ENCODE measurements at places on chromosomes 1 and 21.

DNA sequence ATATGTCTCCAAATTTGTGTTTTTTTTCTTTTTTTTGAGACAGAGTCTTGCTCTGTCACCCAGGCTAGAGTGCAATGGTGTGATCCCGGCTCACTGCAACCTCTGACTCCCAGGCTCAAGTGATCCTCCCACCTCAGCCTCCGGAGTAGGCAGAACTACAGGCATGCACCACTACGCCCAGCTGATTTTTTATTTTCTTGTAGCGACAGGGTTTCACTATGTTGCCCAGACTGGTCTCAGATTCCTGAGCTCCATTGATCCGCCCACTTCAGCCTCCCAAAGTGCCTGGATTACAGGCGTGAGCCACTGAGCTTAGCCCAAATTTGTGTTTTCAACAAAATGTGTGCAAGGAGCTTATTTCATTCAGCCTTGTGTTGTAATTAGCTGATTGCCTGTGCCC, 59.0 kb upstream of the IFFO2 start:
- DNase-seq, result no peak

DNA sequence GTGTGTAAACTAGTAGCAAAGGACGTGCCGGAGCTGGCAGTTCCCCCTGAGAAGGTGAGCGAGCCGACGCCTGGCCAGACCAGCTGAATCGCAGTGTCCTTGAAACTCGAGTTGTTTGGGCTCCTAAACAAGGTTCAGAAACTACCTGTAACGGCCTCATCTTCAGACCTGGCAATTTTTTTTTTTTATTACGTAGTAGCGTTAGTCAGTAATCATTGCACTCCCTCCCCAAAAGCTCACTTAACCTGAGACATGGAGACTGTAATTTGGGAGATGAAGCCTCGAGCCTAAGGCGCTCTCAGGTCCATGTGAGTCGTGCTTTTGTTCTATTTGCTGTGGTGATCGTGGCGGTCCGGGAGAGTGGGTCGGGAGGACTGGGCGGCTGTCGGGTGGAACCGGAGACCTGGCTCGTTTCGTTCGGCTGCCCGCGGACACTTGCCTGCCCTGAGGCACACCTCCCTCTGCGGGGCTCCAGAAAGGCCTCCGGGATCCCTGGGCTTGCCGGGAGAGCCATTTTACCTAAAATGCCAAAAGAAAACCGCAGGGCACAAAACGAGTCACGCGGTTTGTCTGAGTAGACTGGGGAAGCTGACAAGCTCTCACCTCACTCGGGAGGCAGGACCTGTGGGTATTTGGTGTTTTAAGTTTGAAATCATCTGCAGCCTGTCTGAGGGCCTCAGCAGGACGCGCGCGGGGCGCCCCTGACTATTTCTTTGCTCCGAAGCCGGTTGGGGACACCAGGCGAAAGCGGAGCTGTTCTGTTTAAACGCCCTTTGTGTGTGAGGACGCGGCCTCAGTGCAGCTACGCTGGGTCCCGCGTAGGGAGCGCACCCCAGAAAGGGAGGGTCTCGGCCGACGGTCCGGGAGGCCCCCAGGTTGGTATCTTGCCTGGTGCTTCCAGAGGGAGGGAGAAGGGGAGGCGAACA, 722 bp downstream of the LHX8 start:
- peak; percentile 26 for DNase-seq

- peak; percentile 10 for DNase-seq
These were observed 5.0 kb downstream of the GCLM start for GRCh38 chr1:93904228-93904627.

DNA sequence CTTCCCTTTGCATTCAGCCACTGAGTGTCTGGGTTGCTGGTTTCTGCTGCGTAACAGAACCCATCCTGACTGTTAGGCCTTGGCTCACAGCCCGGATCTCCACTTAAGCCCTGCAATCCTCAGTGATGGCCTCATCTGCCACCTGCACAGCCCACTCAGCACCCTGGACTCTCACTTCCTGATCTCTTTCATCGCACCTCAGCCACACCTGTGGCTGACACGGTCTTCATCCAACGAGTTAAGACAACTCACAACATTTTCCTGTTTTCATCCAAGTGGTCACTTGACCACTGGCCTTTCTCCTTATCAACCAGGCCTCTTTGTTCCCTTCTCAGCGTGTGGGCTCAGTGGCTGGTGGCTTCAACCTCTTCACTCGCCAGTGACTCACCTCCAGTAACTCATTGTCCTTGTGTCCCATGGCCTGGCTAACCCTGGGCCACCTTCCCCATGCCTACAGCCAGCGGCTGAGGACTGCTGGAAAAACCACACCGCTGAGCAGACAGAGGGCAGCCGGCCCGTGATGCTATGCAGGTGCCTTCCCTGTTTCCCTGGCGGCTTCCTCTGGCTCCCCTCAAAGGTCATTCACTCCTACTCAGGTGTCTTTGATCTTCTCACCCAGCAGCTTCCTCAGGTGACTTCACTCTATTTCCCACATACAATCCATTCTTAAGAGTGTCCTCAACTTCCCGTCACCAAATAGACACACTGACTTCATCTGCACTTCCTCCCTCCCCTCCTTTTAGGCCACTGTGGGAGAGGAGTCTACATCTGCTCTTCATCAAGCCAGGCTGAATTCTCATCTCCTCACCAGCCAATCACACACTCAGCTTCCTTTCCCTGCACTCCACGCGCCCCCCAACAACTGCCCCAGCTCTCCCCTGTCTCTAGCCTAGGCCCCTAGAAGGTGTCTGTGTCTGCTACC, 19.9 kb upstream of the EDN2 start:
- DNase-seq, result peak; percentile 67

GRCh38 chr1:203180611-203181330, 5.1 kb upstream of the MYBPH start:
- DNase-seq, result no peak

- no peak for DNase-seq
These were observed 24.5 kb downstream of the ACOT11 start for GRCh38 chr1:54572542-54572850.

GRCh38 chr1:191675856-191676783, 482.1 kb upstream of the RGS18 start:
- DNase-seq, result no peak

DNA sequence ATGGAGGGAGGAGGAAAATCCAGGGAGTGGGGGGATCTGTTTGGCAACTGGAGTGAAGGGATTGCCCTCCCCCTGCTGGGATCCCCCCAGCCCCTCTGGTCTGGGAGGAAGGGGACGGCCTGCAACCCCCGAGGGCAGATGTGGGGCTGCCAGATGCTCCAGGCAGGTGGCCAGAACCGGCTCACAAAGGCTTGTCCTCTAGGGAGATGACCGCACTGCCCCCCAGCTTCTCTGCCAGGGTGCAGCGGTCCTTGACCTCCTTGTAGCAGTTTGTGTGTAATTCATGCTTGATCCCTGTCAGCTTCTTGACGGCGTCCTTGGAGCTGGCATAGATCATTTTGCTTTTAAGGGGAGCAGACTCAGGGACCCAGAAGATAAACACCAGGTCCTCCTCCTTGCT, 69.2 kb downstream of the ROR1 start:
- DNase-seq, result no peak

DNA sequence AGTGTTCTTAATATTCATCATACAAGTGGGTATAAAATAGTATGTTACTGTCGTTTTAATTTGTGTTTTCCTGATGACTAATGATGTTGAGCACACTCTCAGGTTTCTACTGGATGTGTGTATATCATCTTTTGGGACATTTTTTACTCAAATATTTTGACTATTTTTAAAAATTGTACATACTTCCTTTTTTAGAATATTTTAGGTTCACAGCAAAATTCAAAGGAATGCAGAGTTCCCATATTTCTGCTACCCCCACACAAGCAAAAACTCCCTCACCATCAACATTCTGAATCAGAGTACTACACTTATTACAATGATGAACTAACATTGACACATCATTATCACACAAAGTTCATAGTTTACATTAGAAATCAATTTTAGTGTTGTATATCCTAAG, 114.5 kb downstream of the DPYD start:
- DNase-seq, result no peak

DNA sequence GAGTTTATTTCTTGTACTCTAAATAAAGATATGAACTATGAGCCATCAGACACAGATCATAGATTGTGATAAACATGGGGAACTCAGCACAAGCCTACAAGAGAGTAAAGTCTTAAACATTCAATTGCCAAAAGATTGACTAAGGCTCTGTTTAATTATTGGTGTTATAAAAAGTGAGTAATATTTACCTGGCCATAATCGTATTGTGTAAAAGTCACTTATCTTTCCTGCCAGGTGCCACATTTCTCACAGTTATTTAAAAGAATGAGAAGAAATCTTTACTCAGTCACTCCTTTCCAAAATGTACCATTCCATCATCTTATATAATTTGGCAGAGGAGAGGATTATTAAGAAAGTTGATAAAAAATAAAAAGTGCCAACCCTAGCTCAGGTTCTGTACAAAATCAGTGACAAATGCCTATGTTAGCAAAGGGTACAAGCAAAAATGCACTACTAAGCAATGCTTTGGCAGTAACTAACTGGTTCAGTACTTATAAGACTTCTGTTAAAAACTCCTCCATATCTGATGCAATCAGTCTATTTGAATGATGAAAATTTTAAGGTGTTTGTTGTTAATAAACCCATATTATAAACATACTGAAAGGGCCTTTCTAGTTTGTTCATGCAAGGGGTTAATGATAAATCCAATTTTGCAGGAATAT, 5.8 kb upstream of the NR5A2 start:
- DNase-seq, result no peak

GRCh38 chr1:116568662-116569380, 2.0 kb downstream of the CD58 start:
- DNase-seq, result no peak

GRCh38 chr1:18569811-18570545, 60.7 kb upstream of the PAX7 start:
- DNase-seq, result peak; percentile 48

GRCh38 chr21:21230672-21231071, 232.5 kb downstream of the NCAM2 start:
- no peak for DNase-seq
